ENCODE measurements at places on chromosomes 5 and 9.
A peak's percentile ranks its signal among the peaks of the same experiment; 100 is the strongest.

DNA sequence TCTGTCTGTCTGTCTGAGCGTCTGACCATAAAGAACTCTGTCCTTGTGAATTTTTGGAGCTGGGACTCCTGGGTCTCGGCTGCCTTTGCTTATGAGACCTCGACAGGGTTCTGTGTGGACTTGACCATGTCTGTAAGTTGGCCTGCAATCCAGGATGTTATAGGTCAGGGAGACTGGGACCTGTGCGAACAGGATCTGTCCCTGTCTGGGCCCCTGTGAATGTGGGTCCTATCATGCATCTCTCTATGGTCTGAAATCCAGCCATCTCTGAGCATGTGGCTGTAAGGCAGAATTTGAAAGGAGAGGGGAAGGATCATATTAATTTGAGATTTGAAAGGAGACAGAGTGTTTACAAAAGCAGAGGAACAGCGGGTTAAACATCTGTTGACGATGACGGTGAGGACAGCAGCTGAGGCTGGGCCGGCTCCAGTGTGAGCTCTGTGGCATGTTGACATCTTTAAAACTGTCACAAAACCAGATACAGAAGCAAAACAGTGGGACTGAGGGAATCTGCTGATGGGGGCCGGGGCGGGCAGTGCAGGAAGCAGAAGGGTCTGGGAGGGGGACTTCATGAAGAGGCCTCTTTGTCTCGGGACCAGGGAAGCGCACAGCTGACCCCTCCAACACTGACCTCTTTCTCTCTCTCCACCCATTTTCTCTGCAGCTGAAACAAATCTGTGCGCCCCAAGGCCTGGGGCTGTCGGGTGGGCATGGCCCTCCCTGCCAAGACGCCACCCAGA is 19.1 kb upstream of the MVB12B start:
- DNase-seq, result no peak

GRCh38 chr5:67971971-67972821 is 243.4 kb upstream of the PIK3R1 start:
- DNase-seq, result no peak

- no peak for DNase-seq
Measured at GRCh38 chr9:26131886-26132285, 453.6 kb upstream of the TUSC1 start.

DNA sequence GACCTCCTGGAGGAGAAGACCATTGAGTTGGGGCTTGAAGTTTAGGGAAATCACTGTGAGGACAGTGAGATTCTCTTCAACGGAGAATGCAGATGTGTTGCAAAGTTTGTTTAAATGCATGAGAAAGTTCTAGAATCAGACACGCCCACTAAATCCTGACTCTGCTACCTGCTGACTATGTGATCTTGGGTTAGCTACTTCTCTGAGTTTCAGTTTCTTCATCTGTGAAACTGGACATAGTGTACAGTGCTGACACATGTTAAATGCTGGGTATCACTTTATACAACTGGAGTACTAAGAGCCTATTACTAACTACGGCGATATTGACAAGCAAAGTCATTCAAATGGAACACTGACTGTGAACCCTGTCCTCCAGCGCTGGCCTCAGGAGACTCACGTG is 255.5 kb downstream of the HSPA4 start:
- DNase-seq, result no peak

- DNase-seq, result no peak
Measured at GRCh38 chr9:83433846-83434245, 104.4 kb downstream of the FRMD3 start.

- no peak for DNase-seq
Measured at GRCh38 chr5:110040178-110040577, 350.5 kb downstream of the MAN2A1 start.

- DNase-seq, result no peak
Measured at GRCh38 chr9:112891521-112891920, 845 bp upstream of the SLC46A2 start.

DNA sequence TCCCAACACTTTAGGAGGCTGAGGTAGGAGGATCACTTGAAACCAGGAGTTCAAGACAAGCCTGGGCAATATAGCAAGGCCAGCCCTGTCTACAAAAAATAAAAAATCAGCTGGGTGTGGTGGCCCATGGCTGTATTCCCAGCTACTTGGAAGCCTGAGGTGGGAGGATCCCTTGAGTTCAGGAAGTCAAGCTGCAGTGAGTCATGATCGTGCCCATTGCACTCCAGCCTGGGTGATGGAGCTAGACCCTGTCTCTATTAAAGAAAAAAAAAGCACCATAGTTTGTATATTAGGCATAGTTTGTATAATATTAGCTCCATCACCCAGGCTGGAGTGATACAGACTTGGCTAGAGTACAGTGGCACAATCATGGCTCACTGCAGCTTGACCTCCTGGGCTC is 9.6 kb upstream of the NME5 start:
- DNase-seq, result no peak

- DNase-seq, result no peak
Measured at GRCh38 chr5:145936401-145937131, at the start of gene SH3RF2. TSS of gene SH3RF2 (plus strand) at chr5:145936578. CDS start at chr5:145937929, 1,351 bp downstream.

DNA sequence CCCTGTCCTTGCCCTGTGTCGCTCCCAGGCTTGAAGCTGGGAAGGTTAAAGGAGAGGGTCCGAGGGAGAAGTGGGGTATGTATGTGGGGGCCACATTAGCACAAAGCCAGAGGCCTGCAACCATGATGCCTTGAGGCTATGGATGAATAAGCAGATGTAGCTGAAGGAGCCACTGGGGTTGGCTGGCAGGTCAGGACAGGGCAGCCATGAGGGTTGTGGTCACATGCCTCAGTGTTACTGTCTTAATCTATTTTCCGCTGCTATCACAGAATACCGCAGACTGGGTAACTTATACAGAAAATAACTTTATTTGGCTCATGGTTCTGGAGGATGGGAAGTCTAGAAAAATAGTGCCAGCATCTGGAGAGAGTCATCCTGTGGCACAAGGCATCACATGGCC is 9.2 kb upstream of the GRHPR start:
- DNase-seq, result no peak

DNA sequence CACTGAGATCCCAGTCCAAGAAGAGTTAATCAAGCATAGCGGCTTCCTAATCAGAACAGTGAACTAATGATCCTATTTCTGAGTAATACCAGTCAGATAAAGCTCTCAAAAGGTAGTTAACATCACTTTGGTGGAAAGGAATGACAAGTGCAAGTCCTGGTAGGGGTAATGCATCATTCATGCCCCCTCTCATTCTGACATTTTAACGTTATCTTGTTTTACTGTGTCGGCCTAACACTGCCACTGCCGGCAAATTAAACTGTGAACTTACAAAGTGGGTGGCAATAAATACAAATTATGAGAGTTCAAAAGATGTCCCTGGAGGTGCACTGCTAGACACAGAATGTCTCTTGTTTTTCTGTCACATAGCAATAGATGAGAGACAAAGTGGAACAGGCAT is 131.6 kb downstream of the EBF1 start:
- DNase-seq, result no peak

- no peak for DNase-seq
Measured at GRCh38 chr5:31208043-31208442, 14.6 kb downstream of the CDH6 start.

GRCh38 chr5:109689740-109690241 is at the start of gene MAN2A1:
TSS of gene MAN2A1 (plus strand) at chr5:109689927. CDS start at chr5:109690418, 491 bp downstream.
- DNase-seq, result peak; percentile 81

GRCh38 chr9:114701988-114702387 is 20.0 kb upstream of the TEX48 start:
- no peak for DNase-seq

Measured in CD4-positive, alpha-beta T cell treated with Interleukin-15 for 4 hours (primary cell).